Stimulated activated CD8-positive, alpha-beta memory T cell treated with anti-CD3 and anti-CD28 coated beads, Interleukin-2, amount 100 ng/mL, for 48 hours (primary cell): ENCODE measurements at places on chromosomes 11 and 22.

GRCh38 chr11:66478729-66479393 is 1.4 kb upstream of the DPP3 start:
- DNase-seq: no peak

DNA sequence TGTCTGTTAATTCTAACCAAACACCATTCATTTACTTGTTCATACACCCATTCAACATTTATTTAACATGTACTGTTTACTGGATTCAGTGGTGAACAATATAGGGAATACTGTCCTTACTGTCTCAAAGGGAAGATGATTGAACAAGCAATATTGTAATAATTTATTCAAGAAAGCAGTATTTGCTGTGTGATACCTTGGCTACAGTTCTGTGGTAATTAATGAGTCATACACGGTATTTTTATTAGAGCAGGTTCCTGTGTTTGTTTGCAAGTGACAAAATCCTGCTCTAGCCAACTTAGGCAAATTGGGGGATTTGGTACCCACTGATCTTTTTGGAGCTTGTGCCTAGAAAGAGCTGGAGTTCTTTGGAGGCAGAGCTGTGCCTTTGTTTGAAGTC is 15.7 kb downstream of the PIH1D2 start:
- DNase-seq: no peak

- DNase-seq: no peak
Measured at GRCh38 chr11:75147875-75148263, 3.0 kb upstream of the SLCO2B1 start.

GRCh38 chr11:62152245-62153086 is 28.7 kb downstream of the INCENP start:
- DNase-seq: no peak

GRCh38 chr22:43304831-43305590 is 38.2 kb downstream of the SCUBE1 start:
- DNase-seq: no peak

- DNase-seq: no peak
Measured at GRCh38 chr11:8610532-8611116, 16.6 kb upstream of the STK33 start.

GRCh38 chr22:39115977-39116621 is 19.1 kb downstream of the APOBEC3H start:
- DNase-seq: no peak

DNA sequence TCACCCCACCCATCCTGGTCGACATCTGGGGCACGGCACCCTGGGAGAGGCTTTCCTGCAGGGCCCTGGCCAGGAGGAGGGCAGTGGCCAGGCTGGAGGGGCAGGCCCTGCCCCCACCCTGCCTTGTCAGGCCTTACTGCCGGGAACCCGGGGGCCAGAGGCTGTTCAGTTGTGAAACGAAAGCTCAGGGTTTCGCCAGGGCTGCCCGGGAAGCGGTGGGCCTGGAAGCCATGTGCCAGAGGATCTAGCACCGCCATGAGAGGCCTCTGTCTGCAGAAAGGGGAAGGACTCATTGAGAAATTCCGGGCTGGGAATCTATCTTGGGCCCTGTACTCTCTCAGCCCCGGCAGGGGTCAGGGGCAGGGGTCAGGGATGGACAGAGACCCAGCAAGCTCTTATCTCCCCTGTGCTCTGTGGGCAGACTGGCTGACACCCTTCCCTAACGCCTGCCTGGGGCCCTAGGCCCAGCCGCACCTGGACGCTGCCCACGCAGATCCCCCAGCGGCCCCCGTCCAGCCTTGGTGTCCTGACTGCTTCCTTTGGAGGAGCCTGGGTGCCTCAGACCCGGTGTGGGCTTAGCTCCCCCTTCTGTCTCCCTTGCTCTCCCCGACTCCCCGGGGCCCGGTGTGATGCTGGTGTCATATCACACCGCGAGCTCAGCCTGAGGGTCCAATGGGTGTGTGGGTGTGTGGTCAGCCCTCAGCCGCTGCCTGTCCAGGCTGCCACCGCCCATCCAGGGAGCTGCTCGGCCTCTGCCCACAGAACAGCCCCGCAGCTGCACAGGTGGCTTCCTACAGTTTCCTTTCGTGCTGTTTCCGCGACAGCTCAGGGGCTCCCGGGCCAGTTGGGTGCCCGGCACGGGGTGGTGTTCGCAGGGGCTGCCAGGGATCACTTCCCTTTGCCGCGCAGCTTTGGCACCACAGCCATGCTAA is 6.5 kb downstream of the PIM3 start:
- DNase-seq: no peak

DNA sequence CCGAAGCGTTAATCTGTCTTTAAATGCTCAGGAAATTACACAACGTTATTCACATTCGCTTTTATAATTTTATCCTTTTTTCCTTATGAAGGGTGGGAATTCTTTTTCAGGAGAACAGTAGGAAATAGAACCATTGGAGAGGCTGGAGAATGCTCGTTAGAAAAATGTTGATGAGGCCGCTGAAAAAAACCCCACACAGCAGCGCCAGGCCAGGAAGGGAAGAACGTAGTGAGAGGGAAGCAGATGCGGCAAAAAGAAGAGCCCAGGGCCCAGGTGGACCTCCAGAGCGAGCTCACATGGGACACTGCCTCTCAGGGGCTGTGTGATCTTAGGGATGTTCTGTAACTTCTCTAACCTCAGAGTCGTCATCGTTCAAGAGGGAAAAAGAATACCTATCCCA is 691.6 kb downstream of the OPCML start:
- no peak for DNase-seq

DNA sequence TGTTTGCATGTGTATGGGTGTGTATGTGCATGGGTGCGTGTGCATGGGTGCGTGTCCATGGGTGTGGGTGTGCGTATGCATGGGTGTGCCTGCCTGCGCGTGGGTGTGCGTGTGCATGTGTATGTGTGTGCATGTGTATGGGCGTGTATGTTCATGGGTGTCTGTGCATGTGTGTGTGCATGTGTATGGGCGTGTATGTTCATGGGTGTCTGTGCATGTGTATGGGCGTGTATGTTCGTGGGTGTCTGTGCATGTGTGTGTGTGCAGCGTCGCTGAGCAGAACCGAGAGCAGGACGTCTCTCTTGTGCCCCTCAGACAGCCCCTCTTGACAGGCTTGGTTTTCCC is 13.9 kb downstream of the IL17REL start:
- no peak for DNase-seq

- DNase-seq: no peak
Measured at GRCh38 chr11:75527938-75528735, 2.4 kb upstream of the GDPD5 start.

GRCh38 chr11:1307998-1308742 is 1.3 kb downstream of the TOLLIP start:
- DNase-seq: no peak

DNA sequence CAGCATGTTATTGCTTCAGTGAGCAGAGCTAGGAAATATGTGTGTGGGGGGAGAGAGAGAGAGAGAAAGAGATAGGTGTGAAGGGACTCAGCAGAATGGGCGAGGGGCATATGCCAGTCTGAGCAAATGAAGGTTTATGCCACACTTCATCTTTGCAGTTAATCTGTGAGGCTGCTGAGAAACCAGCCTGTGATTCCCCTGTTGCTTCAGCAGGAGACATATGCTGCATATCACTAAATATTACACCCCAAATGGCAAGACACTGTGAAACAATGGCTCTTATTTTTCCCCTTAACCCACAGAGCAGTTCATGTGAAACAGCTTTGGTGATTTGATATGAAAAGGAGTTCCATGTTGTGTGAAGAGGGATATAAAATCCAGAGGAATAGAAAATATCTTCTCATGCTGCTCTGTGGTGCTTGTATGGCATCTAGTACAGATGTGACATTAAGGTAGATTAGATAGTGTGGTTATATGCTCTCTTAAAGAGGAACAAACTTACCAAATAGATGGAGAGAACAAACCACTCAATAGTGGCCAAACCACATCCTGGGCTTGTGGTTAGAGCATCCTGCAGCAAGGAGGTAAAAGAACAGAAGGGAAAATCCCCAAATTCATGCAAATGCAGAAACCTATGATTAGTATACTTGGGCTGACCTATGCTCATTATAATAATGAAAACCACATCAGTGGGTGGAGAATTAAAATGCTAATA is 864.2 kb downstream of the FAM181B start:
- peak; percentile 70 for DNase-seq

DNA sequence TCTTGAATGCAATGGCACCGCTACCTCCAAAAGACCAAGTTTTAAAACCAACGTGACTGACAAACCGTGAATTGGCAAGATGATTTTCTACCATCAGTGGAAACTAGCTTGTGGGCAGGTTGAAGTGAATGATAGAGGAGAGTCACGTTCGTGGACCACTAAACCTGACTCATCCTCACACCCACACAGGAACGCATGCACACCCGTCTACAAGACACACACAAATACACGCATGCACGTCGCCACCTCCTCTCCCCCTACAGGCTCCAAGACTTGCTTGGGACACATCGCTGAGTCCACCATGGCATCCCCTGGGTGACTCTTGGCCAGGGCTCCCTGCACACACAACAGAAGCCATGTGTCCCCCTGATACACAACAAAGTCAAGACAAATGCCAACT is 14.4 kb downstream of the TMPRSS6 start:
- DNase-seq: peak; percentile 65

GRCh38 chr11:80636999-80637398 is 1196.2 kb upstream of the TENM4 start:
- DNase-seq: no peak

DNA sequence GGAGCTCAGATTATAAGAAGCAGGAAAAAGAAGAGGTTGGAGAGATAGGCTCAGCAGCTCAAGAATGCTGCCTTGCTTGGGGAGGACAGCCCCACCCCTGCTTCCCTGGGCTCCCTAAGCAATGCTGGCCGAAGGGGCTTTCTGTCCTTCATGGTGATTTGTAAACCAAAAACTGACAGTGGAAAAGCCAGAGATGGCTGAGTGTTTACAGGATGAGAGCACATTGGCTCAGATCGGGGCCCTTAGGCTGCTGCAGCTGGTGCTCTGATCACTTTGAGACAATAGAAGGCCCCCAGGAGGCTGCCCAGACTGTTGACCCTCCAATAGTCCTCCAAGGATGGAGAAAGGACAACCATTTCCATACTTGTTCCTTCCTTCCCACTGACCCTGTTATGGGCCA is 28.8 kb upstream of the AMOTL1 start:
- DNase-seq: no peak

GRCh38 chr11:123587559-123587958 is 66.9 kb downstream of the SCN3B start:
- DNase-seq: no peak

- no peak for DNase-seq
Measured at GRCh38 chr11:93589347-93589746, 46.2 kb upstream of the SMCO4 start.

- no peak for DNase-seq
Measured at GRCh38 chr11:125931668-125932067, 14.2 kb upstream of the VSIG10L2 start.

DNA sequence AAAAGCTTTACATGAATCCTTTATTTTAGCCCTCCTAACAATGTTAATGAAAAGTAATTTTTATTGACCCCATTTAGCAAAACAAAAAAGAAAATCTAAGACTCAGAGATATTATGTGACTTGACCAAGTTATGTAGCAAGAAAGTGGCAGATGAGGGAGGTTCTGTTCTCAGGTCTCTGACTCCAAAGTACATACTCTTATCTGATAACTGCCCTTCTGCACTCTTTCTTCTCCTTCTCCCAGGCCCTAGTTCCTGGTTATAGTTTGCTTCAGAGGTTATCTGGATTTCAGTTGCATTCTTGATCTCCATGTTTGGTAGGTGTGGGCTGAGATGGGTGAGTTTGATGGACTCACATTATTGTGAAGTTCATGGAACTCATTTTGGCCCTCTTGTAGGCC is 4.5 kb downstream of the OR9Q2 start:
- DNase-seq: no peak

DNA sequence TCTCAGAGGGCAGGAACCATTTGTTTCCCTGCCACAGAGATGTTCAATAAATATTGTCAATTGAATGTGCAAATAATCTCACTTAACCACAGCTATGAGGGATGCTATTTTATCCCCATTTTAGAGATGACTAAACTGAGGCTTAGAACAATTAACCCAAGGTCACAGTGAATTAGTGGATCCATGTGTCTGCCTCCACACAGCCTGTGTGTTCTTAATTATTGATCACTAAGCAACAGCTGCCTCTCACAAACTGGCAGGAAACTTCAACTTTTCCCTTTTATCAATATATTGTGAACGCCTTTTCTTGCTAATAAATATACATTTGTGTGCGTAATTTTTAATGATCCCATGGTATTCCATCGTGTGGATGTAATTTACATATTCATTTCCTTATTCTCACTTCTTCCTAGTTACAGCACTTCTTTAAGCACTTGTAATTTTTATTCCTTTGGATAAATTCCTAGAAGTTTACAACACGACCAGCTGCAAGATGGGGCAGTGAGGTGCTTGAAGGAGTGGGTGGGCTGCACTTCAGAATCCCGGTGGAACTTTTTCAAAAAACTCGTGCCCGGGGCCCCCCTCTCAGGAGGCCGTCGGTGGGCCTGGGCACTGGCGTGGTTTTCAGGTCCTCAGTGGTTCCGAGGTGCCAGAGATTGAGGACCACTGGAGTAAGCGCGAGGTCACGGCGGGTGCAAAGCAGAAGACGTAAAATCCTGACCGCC is 915 bp upstream of the SREBF2 start:
- no peak for DNase-seq

DNA sequence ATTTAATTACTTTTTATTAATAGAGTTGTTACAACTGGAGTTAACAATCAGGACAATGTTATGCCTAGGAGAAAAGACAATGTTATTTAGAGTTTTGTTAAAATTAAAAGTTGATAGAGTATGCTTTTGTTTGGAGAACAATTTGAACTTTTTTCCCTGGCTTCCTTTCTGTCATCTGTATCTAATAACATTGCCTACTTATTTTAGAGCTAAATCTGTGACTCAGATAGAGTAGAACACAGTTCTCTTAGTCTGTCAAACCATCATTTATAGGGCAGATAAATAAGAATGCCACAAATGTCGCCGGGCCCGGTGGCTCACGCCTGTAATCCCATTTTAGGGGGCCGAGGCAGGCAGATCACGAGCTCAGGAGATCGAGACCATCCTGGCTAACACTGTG is 28.9 kb upstream of the YAP1 start:
- DNase-seq: no peak
